Retinal pigment epithelial cell (primary cell): ENCODE measurements at places on chromosomes 2 and 18.

DNA sequence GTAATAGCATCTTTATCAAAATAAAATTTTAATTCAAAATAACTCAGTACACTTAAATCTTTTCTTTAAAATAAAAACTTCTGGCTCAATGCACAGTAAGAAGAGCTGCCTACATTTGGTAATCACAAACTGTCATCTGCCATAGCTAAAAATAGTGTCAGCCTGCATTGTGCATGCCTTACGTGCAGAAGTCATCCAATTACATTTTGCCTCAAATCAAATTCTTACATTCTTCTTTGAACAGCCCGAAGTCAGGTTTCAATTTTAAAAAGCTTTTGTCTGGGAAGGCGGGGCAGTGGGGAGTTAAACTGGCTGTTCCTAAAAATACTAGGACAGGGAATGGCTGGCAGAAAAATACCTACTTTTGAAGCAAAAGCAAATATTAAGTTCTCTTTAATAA lies 51.1 kb downstream of the RTN4 start:
- no peak for DNase-seq

- DNase-seq: no peak
Observed at GRCh38 chr2:41605311-41605710, 442.5 kb upstream of the PKDCC start.

DNA sequence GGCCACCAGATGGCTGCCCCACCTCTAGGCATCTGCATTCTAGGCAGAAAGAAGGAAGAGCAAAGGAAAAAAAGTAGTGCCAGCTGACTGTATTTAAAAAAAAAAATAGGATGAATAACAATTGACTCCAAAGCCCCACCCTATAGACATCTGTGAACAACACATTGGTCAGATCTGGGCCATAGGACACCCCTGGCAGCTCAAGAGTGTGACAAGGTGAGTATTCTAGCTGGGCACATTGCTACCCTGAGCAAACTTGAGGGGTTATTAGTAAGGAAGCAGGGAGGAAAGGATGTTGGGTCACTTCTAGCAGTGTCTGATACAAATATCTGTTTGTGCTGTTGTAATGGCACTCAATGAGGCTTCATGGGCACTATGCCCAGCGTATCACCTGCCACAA lies 58.6 kb upstream of the NPAS2 start:
- no peak for DNase-seq

DNA sequence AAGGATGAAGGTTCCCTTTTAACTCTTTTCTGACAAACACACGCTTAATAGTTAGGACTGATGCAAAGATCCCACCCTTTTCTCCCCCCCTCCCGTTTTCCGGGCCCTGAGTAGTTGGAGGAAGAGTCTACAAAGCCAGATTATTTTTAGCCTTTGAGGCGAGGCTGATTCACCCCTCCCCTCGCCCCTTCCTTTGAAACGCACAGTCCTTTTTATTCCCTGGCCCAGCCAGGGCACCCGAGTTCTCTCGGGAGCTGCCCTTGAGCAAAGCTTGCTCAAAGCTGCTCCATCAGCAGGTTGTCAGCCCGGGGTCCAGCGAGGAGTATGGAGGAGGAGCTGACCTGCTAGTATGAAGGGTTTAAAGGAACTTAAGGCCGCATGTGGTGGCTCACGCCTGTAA lies 47.1 kb upstream of the SPRED2 start:
- no peak for DNase-seq

DNA sequence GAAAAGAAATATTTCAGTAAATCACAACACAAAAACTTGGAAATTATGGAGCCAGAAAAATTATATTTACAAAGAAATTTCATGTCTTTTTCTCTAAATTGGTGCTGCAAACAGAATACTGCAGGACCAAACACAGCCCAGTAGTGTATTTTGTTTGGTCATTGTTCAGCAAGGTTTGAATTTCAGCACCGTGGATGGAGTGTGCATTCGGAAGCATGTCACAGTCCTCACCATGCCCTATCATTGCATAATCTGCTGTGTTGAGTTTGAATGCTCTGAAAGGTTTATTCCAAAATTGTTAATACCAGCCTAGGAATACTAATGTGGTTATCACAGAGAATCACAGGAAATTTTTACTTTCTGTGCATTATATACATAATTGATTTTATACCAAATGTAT lies 296.7 kb downstream of the METTL4 start:
- DNase-seq: no peak

- no peak for DNase-seq
Observed at GRCh38 chr2:96877042-96877451, 7.2 kb upstream of the SEMA4C start.

GRCh38 chr2:24915796-24916195 lies 4.2 kb downstream of the ADCY3 start:
- DNase-seq: no peak

- DNase-seq: no peak
Observed at GRCh38 chr2:167331636-167332232, 443.5 kb downstream of the XIRP2 start.

DNA sequence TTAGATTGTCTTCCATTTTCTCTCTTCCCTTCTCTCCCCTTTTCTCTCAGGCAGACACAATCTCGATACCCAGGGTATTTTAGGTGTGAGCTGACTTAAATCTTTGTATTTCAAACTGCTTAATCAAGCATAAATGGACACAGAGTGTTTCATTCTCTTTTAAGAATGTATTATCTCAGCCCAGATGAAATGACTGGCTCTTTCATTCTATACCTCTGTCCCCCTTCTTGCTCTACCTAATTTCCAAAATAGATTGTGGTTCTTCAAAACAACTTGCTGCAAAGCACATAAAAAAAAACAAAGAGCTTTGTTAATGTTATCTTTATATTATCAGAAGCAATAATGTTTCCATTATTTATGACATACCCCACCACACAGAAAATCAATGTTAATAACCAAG lies 514.6 kb downstream of the ERBB4 start:
- DNase-seq: no peak

DNA sequence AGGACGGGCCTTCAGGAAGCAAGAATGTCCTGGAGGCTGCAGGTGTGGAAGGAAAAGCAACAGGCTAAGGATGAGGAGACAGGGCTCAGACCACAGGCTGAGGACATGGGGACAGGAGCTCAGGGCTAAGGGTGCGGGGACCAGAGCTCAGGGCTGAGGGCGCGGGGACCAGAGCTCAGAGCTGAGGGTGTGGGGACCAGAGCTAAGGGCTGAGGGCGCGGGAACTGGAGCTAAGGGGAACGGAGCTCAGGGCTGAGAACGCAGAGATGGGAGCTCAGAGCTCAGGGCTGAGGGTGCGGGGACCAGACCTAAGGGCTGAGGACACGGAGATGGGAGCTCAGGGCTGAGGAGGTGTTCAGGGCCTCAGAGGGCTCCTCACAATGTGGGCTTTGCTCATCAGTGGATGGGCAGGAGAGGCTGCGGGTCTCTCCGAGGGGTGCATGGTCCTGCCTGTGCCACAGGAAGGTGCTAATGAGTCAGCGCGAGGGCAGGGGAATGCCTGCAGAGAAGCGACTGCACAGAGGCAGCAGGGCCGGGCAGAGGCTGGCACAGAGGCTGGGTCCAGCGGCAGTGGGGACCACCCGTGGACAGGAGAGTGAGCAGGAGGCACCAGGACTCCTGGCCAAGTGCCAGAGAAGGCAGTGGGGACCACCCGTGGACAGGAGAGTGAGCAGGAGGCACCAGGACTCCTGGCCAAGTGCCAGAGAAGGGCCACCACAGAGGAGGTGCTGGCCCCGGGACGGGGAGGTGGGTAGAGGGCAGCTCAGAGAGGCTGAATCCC lies 271.7 kb downstream of the TWIST2 start:
- DNase-seq: no peak

DNA sequence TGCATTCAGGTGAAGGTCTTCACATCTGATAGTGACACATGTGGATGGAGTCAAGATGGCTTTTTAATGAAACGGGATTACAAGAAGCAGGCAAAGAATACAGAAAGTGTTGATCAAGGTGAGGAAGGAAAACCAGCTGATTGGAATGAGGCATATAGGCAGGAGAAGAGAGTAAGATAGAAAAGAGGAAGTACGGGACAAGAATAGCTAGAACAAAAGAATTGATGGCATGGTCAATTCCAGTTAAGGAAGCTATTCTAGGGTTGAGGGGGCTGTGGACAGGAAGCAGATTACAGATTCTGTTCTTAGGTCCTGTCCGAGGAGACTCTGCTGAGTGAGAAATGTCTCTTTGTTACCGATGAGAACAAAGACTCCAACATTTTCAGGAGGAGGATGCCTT lies 13.2 kb upstream of the NCK2 start:
- DNase-seq: no peak

GRCh38 chr18:74450626-74451025 lies 6.5 kb downstream of the DIPK1C start:
- no peak for DNase-seq

DNA sequence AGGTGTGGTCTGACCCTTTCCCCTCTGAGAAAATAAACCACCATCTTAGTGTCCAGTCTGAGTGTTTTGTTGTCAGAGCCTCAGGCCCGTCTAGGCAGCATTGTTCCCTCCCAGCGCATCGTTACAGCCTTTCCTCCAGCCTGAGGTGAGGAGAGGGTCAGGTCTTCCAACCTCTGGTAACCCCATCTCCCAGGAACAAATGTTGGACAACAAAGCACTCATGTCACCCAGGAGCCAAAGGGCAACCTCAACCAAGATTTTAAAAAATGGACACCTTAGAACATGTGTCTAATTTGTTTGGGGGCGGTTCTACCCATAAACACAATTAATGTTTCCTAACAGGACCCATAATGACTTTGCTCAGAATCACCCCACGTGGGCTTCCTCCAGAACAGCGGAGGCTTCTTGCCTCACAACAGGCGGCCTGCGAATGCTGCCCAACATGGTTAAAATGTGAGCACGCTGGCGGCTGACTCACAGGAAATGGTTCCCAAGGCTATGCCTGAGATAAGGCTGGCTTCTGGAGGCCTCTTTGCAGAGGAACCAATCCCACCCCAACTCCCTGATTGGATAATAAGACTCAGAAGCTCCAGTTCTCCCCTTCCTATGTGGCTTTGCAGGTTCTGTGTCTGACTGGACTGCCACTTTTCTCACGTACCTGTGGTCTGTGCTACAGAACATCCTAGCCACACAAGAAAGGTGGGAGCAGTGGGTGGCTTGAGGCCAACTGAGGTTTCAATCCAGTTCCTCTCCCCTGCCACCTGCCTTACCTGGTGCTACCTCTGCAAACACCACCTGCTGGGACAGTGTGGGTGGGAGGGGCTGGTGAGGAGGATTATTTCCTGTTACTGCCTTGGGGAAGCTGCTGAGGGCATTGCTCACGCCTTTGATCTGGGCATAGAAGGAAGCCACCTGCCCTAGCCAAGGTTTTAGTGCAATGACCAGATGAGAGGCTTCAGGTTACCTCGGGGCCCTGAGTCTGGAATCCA lies 108.8 kb downstream of the B3GNT2 start:
- DNase-seq: no peak

DNA sequence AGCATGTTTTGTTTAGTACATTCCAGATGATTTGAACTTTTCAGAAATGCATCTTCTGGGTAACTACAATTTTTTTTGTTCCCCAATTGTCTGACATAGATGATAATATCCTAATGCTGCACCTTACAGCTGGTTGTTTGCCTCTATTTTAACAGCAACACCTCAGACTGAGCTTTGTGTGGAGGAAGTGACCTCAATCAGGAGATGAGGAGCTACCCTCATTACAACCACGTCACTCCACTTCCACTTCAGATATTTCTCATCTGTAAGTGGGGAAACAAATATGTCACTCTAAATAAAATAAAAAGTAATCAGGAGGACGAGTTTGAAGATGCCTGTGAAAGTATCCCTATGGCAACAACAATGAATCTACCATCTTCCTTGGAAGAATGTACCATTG lies 12.1 kb upstream of the SRSF7 start:
- no peak for DNase-seq

DNA sequence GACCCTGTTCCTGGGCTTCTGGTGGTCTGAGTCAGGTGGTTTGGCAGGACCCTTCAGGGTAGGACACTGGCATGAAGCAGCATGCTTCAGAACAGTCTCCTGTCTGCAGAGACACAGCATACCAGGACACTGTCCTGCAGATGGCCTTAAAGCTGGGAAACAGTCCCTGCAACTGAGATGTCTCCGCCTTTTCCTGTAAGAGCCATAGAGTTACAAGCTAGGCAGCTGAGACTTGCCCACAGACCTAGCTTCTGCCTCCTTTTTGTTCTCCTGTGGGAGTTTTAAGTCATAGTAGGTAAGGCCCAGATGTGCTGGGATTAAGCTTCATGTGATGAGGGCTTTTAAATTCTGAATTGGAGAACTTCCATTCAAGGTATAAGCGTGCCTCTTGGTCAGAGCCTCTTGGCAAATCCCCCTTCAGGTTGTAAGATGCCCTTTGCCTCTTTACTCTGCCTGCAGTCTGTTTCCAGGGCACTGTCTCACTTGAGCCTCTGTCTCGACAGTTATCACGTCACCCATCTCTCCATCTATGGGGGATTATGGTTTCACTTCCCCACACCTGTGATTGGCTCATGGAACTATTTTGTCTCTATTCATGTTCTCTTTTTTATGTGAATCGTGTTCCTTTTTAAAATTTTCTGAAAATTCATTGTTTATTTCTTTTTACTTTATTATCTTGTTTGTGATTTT lies 51.8 kb downstream of the COA5 start:
- no peak for DNase-seq

GRCh38 chr2:37378411-37378810 lies 34.0 kb downstream of the QPCT start:
- no peak for DNase-seq

- DNase-seq: no peak
Observed at GRCh38 chr2:109134741-109135358, 5.8 kb downstream of the SH3RF3 start.

- no peak for DNase-seq
Observed at GRCh38 chr2:121788685-121789084, 33.2 kb downstream of the TSN start.

DNA sequence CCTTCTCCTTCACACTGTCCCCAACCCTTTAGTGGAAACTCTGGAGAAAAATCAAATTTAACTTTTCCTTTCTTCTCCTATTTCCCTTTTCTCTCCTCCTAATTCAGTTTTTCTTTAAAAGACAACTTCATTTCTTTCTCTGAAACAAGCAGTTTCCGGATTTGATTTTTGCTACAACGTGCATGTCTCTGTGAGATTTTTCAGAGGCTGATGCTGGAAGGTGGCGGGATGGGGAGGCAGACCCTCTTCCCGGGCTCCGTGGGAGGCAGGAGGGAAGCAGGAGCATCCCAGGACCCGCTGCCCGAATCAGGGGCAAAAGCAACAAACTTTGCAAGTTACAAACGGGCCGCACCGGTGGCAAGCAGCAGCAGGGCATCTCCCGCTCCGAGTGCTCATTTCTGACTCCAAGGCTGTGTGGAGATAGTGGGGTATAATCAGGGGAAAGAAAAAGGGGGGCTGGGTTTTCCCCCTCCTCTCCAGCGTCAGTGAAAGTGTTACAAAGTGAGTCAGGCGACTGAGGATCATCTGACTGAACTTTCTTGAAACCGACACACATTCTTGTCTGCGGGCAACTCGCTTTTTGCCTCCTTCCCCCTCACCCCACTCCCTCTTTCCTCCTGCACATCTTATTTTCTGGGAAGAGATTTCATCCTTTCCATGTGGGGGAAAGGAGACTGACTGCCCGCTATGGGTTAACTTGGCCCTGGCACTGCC lies 6.4 kb downstream of the ZEB2 start:
- peak; percentile 90 for DNase-seq

GRCh38 chr2:127410871-127411652 lies 7.2 kb upstream of the PROC start:
- peak; percentile 52 for DNase-seq
